ENCODE measurements at places on chromosomes 3 and 15.

DNA sequence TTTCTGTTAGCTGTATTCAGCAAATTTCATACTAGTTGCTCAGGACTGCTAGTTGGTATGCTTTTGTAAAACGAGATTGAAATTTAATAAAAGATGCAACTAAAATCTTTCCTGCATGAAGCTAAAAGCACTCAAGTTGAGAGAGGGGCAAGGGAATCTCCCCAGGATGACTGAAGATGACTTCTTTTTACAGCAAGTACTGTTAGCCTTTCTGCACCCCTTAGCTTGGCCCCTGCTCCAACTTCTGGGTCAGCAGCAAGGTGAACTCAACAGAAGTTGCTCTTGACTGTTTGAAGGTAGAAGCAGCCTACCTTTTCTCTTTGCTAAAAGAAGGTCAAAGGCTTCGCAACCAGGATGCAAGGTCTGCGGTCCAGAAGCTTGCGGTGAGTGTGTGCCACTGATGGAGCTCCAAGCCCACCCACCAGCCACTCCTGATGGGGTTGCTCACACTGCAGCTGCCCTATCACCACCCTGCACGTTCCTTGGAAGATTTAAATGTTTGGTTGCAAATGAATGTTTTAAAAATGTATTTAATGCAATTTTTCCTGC, 32.5 kb downstream of the NME9 start:
- DNase-seq = no peak

GRCh38 chr3:105997800-105998526, 129.2 kb upstream of the CBLB start:
- DNase-seq = no peak

DNA sequence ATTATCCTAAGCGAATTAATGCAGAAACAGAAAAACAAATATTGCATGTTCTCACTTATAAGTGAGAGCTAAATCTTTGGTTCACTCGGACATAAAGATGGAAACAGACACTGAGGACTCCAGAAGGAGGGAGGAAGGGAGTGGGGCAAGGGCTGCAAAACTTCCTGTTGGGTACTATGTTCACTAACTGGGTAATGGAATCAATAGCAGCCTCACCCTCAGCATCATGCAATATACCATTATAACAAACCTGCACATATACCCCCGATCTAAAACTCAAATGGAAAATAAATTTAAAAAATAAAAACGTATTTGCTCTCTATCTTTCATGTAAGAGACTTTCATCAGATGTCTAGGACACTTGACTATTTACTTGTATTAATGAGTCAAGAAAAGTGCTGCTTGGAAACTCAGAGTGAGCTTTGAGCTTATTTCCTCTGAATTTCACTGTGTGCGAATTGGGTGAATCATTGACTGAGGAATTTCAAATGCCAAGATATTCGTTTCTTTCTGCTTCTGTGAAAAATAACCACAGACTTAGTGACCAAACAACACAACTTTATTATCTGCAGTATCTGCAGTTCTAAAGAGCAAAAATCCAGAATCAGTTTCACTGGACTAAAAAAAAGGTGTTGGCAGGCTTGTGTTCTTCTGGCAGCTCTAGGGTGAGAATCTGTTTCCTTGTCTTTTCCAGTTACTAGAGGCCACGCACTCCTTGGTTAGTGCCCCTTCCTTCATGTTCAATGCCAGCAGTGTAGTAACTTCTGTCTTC, 18.4 kb downstream of the TM4SF18 start:
- no peak for DNase-seq

DNA sequence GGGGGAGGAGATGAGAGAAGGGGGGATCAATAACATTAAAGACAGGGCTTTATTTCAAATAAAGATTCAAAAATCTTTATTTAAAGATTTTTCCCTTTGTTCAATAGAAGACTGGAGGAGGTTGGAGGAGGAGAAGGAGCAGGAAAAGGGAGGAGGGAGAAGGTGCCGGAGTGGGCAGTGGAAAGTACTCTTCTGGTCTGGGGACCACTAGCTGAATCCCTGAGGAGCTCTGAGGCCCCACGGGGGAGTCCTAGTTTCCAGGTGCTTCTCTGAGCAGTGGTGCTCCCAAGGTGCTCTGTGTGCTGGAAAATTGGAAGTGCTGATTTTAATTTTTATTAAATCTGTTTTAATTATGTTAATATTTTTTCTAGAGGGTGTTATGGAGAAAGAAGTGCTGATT, 19.4 kb upstream of the SEMA4B start:
- no peak for DNase-seq

GRCh38 chr3:126028096-126028495, 55.8 kb downstream of the SLC41A3 start:
- DNase-seq = no peak

DNA sequence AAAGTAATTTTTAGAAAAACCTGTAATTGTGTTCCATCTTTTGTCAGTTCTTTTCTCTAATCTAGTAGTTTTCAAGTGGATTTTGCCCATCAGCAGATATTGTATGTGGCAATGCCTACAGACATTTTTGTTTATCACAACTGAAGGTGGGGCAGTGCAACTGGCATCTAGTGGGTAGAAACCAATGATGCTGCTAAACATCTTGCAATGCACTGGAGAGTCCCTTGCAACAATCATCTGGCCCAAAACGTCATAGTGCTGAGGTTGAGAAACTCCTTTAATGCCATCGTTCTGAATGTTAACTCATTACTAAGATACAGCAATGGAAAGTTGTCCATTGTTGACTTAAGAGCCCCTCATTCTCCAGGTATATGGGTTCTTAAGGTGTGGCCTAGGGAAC, 80.1 kb downstream of the BTD start:
- DNase-seq = peak; percentile 40

- peak; percentile 84 for DNase-seq
Observed at GRCh38 chr3:18445401-18446148, 20.4 kb upstream of the SATB1 start.

GRCh38 chr3:162626172-162626571, 1129.6 kb downstream of the OTOL1 start:
- DNase-seq = no peak

GRCh38 chr15:87589134-87589533, 667.4 kb downstream of the NTRK3 start:
- no peak for DNase-seq

DNA sequence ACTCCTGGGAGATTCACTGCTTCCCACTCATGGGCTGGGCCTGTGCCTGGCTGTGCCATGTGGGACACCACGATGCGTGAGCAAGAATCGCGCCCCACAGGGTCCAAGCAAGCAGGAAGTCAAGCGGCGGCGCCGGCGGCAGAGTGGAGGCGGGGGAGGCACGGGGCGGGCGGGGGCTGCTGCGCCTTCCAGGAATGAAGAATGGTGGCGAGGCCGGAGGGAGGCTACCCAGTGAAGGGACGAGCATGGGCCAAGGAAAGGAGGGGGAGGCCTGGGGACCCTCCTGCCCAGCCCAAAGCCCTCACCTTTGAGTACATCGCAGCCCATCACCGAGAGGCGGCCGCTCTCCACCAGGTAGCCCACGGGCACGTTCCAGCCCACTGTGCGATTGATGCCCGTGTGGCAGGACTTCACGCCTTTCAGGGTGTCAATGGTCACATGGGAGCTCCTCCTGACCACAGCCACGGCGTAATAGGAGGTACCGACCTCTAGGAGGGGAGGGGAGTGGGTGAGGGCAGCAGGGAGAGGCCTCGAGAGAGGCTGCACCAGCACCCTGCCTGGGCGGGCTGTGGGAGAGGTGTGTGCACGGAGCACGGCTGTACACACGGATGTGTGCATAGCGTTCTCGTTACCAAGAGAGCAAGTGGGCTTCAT, 5.5 kb downstream of the MELTF start:
- DNase-seq = peak; percentile 9

DNA sequence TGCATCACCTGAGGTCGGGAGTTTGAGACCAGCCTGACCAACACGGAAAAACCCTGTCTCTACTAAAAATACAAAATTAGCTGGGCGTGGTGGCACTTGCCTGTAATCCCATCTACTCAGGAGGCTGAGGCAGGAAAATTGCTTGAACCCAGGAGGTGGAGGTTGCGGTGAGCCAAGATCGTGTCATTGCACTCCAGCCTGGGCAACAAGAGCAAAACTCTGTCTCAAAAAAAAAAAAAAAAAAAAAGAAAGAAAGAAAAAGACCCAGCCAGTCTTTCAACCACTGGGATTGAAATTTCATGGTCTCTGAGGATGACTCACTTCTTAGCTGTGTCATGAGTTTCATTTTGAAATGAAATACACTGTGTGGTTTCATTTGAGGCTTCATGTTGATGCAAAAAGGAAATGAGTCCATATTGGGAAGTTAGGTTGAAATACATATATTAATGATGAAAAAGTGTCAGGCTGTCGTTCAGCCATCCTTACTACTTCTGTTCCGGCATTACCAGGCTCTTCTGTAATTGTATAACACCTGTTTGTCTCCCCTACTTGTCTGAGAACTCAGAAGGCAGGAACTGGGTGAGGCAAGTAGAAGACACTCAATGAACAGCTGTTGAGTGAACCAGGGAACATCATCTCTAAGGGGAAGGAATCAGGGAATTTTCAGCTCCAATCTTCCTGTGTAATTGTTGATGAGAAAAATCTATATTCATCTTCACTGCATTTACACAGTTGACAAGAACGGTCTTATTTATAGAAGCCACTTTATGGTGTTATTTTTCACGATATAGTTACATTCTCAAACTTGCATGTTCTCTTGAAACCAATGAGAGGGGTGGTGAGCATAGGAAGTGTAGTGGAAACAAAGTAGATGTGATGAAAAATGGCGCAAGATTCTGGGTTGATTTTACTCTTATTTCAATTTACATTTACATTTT, 87.4 kb downstream of the NFKBIZ start:
- DNase-seq = peak; percentile 29

- DNase-seq = no peak
Observed at GRCh38 chr3:116302087-116302747, 143.1 kb downstream of the LSAMP start.

DNA sequence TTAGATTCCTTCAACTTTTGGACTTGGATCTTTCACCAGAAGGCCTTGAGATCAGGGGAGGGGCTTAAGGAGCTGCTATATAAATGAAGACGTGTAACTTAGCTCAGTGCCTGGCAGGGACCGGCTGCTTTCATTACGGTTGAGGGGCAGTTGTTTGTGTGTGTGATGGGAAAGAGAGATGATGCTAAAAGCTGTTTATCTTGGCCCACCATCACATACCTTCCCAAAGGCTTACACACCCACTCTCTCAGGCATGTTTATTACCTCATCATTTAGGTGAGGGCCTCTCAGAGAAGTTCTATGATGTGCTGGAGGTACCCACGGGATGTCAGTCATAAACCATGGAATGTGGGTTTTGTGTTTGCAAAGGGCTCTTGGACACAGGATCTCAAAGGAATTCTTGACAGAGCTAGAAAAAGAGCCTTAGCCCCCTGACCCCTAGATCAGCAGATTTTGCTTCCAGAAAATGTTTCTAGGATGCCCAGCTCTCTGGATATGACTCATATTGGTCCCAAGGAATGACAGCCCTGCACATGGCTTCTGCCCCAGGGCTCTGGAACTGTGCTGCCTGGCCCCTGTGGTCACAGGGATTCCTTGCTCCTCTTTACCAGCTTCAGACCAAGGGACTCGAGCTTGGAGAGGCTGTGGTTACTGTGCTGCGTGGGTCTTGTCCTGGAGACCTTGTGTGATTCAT, 15.9 kb upstream of the SMAD3 start:
- DNase-seq = no peak

- DNase-seq = no peak
Observed at GRCh38 chr15:75195122-75195765, 6.4 kb upstream of the C15orf39 start.

DNA sequence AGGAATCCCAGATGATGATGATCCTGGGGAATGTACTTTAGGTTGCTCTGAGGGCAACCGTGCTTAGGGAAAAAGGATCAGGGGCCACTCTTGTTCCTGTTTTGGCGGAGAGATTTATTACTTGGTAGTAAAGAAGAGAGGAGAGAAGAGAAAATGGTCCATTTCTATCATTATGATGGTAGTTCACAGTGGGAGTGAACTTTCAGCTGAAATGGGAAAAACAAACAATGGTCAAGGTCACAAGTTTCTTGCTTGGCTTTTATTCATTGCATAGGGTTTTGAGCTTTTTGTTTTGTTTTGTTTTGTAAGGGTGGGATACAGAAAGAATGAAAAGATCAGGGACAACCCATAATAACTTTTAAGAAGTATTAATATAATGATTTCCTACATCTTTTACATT, 7.7 kb upstream of the UMPS start:
- DNase-seq = no peak

DNA sequence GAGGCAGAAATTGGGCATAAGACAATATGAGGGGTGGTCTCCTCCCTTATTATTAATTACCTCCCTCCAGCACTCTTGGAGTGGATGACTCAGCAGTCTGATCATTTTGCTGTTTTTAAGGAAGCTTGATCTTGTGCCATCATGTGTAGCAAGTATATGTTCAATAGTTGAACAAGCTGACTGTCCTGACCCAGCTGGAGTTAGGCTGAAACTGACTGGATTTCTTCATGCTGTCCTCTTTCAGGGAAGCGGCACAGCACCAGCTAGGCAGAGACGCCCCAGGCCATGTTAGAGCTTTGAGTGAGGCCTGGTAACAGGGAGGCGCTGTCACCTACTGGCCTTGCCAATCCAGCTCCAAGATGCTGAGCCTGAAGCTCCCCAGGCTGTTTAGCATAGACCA, 54.4 kb upstream of the KIF23 start:
- DNase-seq = no peak

DNA sequence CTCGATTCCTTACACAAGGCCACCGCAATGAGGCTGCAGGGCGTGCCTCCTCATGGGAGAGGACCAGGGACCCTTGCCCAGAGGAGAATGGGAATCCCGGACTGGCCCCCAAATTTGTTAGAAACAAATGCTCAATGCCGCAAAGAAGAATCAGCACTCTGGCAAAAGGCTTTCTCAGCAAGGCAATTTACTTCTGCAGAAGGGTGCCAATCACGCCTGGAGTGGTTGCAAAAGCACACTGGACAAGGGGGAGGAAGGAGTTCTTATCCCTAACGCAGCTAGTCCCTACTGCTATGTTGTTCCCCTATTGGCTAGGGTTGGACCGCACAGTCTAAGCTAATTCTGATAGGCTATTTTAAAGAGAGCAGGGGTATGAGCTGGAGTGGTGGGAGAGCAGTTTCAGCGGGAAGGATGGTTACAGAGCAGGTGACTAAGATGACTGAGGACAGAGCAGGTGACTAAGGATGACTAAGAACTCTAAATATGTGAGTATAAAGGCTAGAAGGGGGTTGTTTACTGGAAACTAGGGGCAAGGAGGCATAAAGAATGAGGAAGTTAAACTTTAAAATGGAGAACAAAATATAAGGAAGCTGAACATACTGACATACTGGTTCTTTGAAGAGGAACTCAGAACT, 48.5 kb downstream of the KATNBL1 start:
- no peak for DNase-seq

GRCh38 chr15:47003568-47003967, 713.7 kb upstream of the SEMA6D start:
- DNase-seq = no peak

GRCh38 chr3:117355566-117355965, 646.0 kb downstream of the TUSC7 start:
- DNase-seq = no peak

DNA sequence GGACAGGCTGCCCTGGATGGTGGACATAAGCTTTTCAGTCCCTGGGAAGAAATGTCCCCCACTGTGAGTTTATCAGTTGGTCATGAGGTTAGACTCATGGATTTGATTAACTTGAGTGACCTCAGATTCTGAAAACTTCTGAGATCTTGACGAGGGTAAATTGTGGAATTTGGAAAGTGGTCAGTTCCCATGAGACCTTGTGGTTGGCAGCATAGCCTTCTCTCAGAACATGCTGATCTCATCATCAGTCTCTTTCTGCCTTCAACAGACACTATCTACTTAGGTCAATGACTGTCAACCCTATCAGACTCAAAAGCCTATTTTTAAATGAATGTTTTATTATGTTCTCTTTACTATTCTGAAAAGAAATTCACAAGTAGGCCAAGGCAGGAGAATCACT, 45.6 kb upstream of the NDUFB4 start:
- no peak for DNase-seq

- no peak for DNase-seq
Observed at GRCh38 chr3:143551761-143552160, 296.5 kb downstream of the SLC9A9 start.
